Effector CD4-positive, alpha-beta T cell (primary cell): ENCODE measurements at places on chromosomes 2 and 18.

DNA sequence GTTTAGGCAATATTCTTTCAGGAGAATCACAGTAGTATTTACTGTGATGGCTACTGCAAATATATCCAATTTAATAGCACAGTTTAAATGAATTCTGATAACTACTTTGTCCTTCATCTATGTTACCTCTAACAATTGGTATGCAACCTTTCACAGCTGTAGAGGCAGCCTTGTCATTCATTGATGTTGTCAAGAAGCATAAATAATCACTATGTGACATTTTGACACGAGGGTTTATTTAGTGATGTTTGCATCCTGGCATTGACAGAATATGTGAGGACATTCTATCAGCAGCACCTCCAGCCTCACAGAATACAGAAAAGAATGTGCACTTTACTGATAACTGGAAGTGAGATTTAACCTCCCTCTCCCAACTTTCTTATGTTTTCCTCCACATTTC is 9.3 kb upstream of the KCNJ3 start:
- DNase-seq: no peak

DNA sequence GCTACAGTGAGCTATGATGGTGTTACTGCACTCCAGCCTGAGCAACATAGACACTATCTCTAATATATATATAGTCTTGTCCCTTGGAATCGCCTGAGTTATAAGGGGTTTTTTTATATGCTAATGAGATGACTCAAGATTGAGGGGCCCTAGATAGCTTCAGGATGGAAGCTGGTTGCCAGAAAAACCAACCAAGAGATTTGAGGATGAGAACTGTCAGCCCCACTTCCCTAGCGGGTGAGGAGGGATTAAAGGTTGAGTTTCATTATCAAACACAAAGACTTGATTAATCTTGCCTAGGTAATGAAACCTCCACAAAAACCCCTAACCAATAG is 12.6 kb upstream of the GALM start:
- no peak for DNase-seq

- no peak for DNase-seq
Measured at GRCh38 chr2:84701880-84702279, 179.0 kb downstream of the TRABD2A start.

- no peak for DNase-seq
Measured at GRCh38 chr2:201298462-201299052, 38.2 kb downstream of the CASP8 start.

DNA sequence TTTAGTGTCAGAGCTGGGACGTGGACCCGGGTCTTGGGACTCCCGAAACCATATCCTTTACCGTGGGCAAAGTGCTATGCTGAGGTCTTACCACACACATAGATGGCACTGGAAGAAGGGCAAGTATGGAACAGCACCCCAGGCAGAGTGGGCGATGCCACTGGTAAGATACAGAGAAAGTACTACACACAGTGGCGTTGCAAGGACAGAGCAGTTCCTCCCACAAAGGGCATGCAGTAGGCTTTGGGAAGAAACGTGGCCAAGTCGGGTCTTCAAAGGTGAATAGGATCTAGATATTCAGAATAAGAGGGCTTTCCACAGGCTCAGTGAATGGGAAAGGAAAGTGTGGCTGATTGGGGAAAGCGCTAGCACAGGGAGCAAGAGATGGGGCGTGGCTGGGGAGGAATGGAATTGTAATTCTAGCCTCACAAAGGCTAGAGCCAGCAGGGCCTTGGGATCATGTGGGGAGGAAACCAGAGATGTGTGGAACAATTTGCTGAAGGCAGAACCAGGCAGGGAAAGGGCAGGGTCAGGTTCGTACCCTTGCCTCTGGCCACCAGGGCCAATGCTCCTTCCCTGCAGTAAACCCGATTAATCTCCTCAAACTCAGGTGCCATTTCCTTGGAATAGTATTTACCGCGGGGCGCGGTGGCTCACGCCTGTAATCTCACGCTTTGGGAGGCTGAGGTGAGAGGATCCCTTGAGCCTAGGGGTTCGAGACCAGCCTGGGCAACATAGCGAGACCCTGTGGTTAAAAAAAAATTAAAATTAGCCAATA is 36.0 kb downstream of the PCBP1 start:
- DNase-seq: no peak

DNA sequence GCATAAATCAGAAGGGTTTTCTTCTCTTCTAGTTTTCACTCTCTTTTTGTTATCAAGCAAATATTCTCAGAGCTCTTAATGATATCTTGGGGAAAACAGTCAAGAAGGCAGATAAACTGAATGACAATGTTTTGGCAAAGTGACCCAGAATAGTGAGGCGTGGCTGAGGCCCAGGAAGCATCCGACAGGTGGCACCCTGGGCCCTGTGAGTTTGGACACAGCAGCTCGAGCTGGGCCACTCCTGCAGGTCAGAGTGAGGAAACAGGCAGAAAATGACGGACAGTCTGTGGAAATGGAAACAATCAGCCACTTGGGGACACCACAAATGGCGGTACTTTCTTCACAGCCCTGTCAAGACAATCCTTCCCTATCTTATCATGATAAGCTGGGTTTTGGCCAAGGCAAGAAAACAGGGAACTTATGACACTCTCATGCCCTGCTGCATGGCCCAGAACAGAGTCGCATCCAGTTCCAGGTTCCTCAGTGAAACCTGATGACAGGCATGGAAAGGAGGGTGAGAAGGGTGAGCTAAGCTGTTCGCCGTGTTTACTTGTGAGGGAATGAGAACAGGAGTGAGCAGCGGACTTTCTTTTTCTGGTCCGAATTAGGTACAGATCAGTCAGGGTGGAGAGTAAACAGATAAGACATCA is 32.1 kb downstream of the MRPL44 start:
- DNase-seq: no peak

GRCh38 chr2:200042102-200042735 is 86.8 kb downstream of the MAIP1 start:
- DNase-seq: no peak

GRCh38 chr2:71925268-71926088 is 222.2 kb downstream of the CYP26B1 start:
- no peak for DNase-seq

GRCh38 chr2:51256736-51257135 is 224.8 kb upstream of the NRXN1 start:
- no peak for DNase-seq

GRCh38 chr2:189175869-189176433 is 3.6 kb downstream of the COL5A2 start:
- no peak for DNase-seq

GRCh38 chr2:128499367-128500137 is 180.9 kb upstream of the HS6ST1 start:
- DNase-seq: no peak

DNA sequence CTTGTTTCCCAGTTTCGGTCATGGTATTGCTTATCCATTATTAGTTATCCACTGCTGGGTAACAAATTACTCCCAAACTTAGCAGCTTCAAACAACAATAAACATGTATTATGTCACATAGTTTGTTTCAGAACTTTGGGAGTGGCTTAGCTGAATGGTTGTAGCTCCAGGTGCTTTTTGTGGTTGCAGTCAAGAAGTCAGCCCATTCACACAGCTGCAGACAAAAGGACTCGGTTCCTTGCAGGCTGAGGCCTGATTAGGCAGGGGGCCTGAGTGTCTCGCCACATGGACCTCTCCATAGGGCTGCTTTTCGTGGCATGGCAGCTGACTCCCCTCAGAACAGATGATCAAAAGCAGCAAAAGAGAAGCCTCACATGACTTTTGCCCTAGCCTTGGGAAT is 58.2 kb upstream of the ITGA4 start:
- no peak for DNase-seq

- DNase-seq: no peak
Measured at GRCh38 chr2:142445023-142445422, 314.2 kb upstream of the LRP1B start.

DNA sequence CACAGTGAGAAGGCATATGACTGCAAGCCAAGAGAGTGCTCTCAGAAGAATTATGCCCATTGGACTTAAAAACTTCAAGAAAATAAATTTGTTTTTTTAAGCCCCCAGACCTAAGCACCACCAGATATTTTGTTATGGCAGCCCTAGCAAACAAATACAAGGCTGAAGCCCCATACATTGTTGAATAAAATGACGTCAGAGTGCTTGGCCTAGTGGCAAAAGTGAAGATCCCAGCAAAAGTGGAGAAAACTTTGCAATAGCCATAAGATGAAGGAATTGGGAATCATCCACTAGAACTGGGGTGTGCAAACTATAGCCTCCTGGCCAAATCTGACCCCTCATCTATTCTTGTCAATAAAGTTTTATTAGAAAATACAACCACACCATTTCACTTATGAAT is 517.5 kb downstream of the IRS1 start:
- no peak for DNase-seq

GRCh38 chr2:223562078-223562477 is 40.1 kb downstream of the SCG2 start:
- DNase-seq: no peak

- DNase-seq: no peak
Measured at GRCh38 chr2:11365096-11365879, 20.9 kb upstream of the ROCK2 start.

- no peak for DNase-seq
Measured at GRCh38 chr2:10062931-10063365, 17.3 kb downstream of the CYS1 start.

DNA sequence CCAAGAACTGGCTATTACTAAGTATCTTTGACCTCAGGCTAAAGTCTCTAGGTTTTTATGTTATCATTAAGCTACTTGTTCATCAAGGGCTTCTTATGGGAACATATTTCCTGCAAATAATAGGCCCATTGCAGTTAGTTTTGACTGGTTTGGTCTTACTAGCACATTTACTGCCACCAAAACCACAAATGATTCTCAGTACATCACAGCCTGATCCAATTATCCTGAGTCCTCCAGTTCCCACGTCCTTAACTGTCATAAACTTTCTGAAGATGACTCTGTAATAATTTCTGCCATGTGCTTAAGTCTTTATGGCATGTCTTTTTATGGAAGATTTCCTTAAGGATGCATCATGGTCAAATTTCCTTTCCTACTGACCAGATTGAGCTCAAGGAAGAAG is 123.3 kb upstream of the TANK start:
- no peak for DNase-seq

DNA sequence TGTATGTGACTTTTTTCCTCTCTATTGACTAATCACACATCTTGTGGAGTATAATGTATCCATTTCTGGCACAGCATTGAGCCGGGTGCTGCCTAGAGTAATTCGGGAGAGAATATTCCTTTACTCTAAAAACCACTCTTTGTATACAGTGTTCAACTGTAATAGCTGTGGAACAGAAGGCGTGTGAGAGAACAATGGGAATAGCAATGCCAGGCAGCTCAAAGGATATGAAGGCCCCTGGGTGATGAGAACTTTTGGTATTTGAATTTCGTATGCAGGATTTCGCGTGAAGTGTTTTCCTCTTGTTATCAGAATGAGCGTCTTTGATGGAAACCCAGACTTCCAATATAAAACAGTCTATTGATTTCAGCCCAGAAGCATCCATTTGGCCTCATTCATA is 84.6 kb upstream of the MAP3K20 start:
- no peak for DNase-seq

DNA sequence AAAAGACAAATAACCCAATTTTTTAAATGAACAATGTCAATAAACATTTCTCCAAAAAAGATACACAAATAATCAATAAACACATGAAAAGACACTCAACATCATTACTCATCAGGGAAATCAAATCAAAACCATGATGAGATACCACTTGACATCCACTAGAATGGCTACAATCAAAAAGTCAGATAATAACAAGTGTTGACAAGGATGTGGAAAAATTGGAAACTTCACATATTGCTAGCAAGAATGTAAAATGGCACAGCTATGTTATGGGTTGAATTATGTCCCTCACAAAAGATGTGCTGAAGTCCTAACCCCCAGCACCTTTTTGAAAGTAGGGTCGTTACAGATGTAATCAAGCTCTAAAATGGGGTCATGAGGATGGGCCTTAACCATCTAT is 33.2 kb downstream of the TNS1 start:
- DNase-seq: no peak

DNA sequence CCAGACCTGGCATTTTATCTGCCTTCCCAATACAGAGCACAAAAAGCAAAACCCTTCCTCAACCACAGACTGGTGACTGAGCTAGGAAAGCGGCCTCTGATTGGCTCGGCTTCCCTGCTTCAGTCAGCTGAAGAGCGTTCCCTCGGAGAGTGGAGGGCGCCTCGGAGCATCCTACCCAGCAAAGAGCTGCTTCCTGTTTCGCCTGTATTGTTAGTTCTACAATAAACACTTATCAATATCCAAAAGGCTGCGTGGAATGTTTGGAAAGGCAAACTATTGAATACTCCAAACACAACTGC is 125.0 kb downstream of the CACNB4 start:
- no peak for DNase-seq

GRCh38 chr2:128622955-128623620 is 304.4 kb upstream of the HS6ST1 start:
- DNase-seq: no peak

DNA sequence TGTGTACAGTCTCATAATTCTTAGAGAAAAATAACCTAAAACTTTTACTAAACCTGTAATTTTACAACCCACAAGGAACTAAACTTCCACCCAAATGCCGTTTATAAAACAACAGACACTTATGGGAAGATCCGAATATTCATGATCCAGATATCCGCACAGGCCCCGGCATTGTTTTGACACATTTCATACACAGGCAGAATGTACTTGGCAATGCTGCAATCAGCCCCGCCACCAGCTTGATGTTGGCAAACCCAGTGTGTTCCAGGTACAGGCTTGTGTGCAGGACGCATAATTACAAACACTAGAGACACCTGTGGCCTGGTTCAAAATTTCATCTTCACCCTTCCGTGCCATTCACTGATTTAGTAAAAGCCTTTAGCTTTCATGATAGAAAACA is 393.0 kb upstream of the SALL3 start:
- no peak for DNase-seq

DNA sequence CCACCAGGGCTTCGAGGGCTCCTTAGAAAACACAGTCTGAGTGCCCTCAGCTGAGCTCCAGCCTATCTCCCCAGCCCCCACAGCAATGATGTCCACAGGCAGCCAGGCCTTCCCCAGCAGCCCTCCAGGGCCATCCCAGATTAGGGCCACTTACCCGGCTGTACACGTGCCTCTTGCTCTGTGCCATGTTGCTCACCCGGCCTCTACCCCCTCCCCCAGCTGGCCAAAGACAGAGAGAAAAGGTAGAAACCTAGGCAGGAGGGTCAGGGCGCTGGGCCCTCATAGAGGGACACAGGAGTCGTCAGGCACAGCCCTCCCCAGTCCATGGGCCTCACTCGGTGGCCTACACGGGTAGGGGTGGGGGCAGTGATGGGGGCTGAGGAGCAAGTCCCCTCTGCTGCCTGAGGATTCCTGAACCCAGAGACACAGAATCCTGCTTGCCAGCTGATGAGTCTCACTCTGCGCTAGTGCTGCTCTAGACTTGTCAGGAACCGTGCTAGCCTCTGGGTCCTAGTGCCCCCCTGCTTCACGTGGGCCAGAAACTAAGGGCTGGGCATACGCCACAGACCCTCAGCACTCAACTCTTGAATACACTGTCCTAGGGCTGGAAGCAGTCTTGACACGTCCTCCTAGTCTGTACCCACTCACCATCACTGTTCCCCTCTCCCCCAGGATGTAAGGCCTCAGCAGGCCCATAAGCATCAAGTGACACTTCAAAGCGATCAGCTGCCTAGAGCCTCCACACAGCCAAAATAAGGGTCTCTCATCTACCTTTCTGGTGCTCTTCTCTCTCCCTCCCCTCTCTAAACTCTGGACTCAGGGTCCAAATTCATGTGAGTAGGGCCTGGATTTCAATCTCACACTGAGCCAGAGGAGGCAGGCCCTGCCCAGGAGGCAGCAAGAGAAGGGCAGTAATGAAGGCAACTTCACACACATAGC is at the start of gene DCTN1:
Gene DCTN1 (minus strand): TSS at position 461 of the 939 bp plus-strand sequence. CDS start 274 bp downstream, at position 187.
- DNase-seq: no peak
